ENCODE measurements at places on chromosomes 2 and 18.

- no peak for DNase-seq
Observed at GRCh38 chr2:58350484-58350883, 109.4 kb upstream of the FANCL start.

DNA sequence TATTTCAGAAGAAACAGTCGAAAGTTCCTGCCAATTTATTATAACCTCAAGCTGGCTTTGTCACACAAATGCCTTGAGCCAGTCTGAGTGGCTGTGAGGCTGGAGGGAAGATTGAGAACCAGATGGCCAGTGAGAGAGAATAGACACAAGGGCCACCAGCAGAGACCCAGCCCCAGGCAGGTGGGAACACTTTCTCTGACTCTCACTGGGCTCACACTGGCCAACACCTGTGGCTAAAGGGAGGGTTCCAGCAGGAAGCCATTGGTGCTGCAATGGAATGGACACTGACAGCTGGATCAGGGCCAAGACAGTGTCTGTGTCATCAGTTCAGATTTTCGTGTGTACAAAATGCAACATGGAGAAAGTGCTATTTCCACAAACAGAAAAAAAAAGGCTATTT lies 29.9 kb downstream of the LOXHD1 start:
- DNase-seq: no peak

DNA sequence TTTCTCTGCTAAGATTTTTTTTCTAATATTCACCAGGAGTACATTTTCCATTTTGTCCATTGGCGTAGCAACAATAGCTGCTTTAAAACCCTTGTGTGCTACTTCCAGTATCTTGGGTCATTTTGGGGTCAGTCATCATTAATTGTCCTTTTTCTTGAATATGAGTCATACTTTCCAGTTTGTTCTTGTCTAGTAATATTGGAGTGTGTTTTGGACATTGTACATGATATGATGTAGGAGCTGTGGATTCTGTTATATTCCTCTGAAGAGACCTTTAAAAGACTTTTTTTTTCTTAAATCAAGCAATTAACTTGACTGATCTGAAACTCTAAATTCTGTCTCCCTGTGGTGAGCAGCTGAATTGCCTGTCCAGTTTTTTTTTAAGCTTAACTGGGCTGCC lies 40.8 kb downstream of the AGPS start:
- no peak for DNase-seq

DNA sequence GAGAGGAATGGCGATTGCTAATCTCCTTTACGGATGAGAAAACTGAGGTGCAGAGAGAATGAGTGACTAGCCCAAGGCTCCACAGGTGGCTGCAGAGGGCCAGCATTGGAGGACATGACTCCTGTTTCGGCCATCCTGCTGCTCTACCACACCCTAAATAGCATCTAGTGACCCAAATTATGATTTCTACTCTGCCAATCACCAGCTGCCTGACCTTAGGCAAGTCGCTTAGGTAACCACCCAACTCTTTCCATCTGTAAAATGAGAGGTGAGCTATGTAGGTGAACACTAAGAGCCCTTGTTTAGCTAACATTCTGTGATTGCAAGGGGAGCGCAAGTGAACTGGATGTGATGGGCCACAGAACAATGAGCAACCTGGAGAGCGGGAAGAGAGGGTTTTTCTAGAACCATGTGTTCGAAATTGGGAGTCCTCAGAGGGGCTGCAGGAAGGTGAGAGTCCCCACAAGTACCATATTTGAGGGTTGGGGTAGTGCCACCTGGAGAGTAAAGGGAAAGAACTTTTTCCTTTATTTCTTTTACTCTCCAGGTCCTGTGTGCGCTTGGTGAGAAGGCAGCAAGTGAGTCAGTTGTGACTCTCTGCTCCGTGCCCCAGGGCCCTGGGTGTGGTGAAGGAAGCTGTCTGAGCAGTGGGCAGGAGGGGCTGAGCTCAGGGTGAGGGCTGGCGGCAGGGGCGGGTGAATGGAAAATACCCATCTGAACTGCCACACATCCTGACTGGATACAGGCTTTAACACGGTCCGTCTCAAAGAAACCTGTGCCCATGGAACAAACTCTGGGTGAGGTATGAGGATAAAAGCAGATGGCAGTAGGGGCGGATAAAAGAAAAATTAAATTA lies 2.4 kb downstream of the CYP27C1 start:
- DNase-seq: no peak

GRCh38 chr18:68679528-68679927 lies 35.4 kb downstream of the TMX3 start:
- no peak for DNase-seq

- no peak for DNase-seq
Observed at GRCh38 chr2:61700464-61700863, 153.4 kb downstream of the FAM161A start.

GRCh38 chr2:213766465-213766901 lies 482.2 kb downstream of the SPAG16 start:
- no peak for DNase-seq

Measured in activated effector memory CD4-positive, alpha-beta T cell treated with anti-CD3 and anti-CD28 coated beads, Interleukin-2, amount 50 U/mL, for 16 hours (primary cell).